ENCODE measurements at places on chromosomes 2 and 18.

DNA sequence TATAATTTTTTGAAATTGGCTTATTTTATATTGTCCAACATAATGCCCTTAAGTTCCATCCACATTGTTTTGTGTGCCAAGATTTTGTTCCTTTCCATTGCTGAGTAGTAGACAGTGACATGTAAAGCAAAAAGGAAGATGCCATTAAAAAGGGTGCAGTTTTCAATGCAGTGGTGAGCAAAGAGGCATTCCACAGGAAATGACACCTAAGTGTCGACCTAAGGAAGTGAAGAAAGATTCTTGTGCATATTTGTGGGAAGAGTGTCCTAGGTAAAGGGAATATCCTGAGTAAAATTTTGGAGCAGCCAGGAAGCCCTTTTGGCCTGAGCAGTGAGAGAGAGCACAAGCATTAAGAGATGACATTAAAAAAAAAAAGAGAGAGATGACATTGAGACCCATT is 1099.9 kb downstream of the DPP10 start:
- DNase-seq: no peak

GRCh38 chr2:20593072-20594034 is 57.5 kb downstream of the HS1BP3 start:
- no peak for DNase-seq

GRCh38 chr2:2183176-2183575 is 147.9 kb downstream of the MYT1L start:
- no peak for DNase-seq

GRCh38 chr2:110657724-110658305 is 20.0 kb downstream of the BUB1 start:
- DNase-seq: no peak

DNA sequence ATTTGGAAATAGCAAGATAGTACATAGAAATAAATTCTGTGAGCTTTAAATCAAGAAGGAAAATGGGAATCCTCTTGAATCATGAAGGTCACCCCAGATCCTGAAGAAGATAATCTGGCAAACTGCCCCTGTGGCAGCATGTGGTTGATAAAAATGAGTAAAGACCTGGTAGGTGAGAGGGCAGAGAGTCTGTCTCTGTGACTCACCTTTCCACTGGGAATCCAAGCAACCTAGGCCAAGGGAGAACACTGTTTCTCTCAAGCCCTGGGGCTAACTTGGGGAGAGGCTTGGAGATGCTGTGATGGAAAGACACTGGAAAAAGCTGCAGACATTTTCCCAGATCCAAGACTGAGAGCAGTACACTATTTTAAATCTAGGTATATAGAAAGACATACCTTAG is 185.8 kb upstream of the CNTNAP5 start:
- DNase-seq: no peak

GRCh38 chr2:160141419-160141818 is 58.7 kb downstream of the ITGB6 start:
- DNase-seq: no peak

DNA sequence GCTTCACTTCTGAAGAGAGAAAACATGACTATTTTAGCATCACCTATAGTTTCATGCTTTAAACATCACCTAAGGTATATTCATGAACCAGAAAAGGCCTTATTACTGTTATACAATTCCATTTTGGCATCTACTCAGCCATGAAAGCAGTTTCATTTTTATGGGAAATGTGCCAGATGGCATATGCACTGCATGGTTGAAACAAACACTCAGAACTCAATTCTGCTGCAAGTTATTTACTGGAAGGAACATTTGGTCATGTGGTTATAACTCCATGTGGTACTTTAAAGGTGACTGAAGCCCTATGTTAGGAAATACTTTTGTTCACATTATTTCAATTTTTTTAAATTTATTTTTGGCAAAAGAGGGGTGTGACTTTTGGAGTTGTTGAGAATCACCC is 287.5 kb upstream of the CRIM1 start:
- no peak for DNase-seq

Data from AG09319 (cell line).